ENCODE measurements at places on chromosomes 1 and 21.

GRCh38 chr1:10056599-10056987 lies 23.8 kb downstream of the UBE4B start:
- no peak for DNase-seq

GRCh38 chr1:110463725-110464124 lies 12.8 kb downstream of the PROK1 start:
- no peak for DNase-seq

DNA sequence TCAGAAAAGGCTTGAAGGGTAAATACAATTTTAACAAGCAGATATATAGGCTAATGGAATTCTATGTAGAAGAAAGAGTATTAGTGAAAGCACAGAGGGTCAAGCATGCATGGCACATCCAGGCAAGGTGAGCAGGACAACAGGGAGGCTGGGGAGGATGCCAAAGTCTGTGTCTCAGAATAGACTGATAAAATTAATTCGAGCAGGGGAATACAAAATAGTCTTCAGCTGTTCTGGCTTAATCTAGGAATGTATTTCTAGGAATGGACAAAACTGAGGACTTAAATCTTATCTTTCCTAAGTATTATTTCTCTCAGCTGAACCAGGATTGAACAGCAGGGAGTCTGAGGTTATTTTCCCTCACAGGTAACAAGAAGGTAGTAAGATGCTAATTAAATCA lies 35.2 kb downstream of the NVL start:
- no peak for DNase-seq

DNA sequence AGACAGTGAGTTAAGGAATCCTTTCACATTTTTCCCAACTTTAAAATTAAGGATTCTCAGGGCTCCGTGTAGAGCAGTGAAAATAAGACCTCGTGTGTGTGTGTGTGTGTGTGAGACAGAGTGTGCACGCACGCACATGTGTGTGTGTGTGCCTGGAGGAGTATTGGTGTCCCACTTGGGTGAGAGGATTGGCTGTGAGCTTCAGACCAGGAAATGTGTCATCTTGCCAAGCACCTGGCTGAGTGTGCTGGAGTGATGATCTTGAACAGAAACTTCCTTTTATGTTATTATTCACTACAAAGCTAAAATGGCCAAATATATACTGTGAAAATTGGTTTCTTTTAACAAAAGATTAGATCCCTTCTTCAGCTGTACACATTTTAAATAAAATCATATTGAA lies 35.2 kb upstream of the NTPCR start:
- no peak for DNase-seq

GRCh38 chr1:22132517-22133235 lies 10.2 kb downstream of the WNT4 start:
- no peak for DNase-seq

DNA sequence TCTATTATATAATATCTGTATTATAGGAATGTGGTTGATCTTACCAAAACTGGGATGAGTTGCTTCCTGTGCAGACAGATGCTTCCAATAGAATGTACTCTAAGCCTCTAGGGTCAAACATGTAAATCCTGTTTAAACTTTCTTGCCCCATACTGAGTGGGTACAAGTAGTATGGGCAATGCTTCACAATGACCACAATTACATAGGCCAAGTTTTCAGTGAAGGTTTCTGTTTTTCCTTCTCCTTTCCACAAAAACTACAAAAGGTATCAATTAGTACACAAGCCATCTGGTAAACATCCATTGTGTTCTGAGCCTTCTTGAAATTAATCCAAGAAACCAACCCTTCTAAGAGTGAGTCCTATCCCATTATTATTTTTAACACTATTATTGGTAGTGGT lies 16.8 kb downstream of the OTUD7B start:
- no peak for DNase-seq

DNA sequence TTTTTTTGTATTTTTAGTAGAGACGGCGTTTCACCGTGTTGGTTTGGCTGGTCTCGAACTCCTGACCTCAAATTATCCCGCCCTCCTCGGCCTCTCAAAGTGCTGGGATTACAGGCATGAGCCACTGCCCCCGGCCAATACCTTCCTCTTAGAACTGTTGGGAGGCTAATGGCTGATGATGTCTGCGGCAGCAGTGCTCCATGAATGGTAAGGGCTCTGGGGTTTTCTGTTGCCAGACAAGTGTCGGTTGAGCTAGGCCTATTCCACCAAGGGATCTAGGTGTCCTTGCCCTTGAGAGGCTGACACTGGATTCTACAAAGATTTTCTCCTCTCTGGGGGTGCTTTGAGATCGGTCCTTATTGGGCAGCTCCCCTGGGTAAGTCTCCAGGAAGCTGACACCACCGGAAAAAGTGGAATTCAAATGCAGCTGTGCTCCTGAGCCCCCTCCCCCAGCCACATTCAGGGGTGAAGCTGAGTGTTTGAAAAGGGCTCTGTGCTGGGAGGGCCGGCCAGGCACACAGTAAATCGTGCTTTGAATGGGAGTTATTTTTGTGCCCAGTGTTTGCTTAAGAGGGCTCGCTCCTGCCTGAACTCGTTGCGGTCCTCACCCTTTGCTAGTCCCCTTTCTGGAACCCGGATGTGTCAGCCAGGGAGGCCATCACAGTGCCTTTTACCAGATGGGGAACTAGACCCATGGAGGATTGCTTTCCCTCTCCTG lies 5.2 kb downstream of the SOX13 start:
- no peak for DNase-seq

- no peak for DNase-seq
Observed at GRCh38 chr1:230986976-230987375, 8.1 kb downstream of the ARV1 start.

DNA sequence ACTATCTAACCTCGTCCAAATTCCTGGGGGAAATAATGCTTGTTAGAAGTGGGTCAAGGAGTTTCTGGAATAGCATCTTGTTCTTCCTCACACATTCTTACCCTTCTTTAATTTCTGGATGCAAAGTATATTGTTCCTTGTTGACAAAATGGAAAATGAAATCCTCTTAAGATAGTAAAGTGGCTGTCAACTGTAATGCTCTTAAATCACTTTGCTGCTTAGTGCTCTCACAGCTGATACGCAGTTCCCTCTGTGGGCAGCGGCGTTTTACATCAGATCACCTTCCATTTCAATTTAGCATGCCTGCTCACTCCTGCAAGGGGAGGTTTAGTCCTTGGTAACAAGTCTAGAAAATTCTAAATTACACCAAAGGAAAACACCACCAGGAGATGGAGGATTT lies 113.1 kb downstream of the DNM3 start:
- DNase-seq: no peak

GRCh38 chr1:71792264-71792663 lies 490.1 kb downstream of the NEGR1 start:
- DNase-seq: no peak

- DNase-seq: no peak
Observed at GRCh38 chr1:226128487-226129075, 58.0 kb downstream of the ACBD3 start.

DNA sequence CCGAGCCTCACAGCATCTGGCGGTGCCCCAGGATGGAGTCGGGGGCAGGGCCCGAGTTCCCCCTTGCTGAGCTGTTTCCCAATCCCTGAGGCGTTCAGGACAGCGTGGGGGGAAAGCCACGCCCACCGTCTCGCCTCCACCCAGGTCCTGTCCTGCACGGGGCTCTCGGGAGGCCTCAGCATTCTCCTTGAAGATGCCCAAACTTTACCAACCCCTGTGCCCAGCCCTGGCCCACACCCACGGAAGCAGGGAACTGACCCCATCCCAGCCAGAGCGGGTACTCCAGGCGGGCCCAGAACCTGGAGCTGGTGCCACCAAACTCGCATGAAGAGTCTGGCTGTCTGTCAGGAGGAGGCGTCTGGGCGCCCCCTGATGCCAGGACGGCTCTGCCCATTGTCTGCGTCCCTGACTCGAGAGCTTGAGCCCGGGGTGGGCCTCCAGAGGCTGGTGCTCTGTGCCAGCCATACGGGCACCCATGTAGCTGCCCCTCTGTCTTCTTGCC lies 35.3 kb upstream of the POFUT2 start:
- DNase-seq: no peak

- DNase-seq: no peak
Observed at GRCh38 chr1:230957580-230957989, 21.1 kb downstream of the TTC13 start.

GRCh38 chr1:99749504-99750347 lies 16.7 kb downstream of the FRRS1 start:
- DNase-seq: no peak

DNA sequence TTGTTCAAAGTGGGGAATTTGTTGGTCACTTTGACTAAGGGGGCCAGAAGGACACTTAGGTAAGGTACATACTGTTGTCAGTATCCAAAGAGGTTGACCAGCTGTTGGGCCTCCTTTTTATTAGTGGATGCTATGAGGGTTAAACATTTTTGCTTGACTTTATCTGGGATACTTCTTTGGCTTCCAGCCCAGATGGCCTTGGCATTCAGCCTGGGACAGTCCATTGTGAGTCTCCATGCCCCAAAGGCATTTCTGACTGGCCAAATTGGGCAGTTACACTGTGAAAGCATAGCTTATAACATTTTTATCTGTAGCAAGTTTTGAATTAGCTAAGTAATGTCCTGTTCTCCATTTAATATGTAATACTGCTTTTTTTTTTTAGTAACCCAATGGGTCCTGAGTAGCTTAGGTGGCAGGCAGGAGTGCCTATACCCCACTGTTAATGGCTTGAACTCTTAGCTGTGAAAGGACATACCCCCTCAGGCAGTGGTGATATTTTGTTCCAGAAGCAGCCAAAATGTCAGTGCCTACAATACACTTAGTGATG lies 35.4 kb upstream of the CD1D start:
- DNase-seq: no peak

- peak; percentile 56 for DNase-seq
Observed at GRCh38 chr1:231091831-231092301, 51.8 kb upstream of the FAM89A start.

DNA sequence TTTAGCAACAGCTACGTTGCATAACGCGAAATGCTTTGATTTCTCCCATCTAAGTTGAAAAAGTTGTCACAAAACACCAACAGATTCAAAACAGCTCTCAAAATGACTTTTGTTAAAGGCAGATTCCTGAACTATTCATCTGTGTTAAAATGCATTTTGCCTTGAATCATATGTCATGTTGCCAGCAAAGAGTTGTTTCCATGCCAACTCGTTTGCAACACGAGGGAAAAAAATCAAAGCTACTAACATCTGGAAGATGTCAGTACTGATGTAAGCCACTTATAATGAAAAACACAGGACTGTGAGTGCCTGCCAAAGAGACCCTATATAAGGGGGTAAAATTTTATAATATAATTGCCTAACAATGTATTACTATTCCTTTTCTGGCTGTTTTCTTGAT lies 182.7 kb upstream of the PTBP2 start:
- DNase-seq: no peak

DNA sequence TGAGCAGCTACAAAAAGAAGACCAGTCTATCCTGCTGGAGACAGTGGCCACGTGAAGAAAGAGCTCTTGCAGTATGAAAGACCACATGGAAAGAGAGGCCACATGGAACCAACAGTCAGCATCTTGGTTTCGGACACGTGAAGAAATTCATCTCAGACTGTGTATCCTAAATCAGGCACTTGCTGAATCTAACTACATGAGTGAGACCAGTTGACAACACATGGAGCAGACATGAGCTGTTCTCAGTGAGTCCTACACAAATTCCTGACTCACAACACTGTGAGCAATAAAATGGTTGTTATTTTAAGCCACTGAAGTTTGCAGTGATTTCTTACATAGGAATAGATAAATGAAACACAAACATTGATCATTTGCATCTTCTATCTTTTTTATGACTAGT lies 2.4 kb upstream of the TAF1A start:
- no peak for DNase-seq

- DNase-seq: no peak
Observed at GRCh38 chr1:71638081-71638766, 557.4 kb upstream of the ZRANB2 start.

- no peak for DNase-seq
Observed at GRCh38 chr1:240151136-240151735, 59.6 kb downstream of the FMN2 start.

DNA sequence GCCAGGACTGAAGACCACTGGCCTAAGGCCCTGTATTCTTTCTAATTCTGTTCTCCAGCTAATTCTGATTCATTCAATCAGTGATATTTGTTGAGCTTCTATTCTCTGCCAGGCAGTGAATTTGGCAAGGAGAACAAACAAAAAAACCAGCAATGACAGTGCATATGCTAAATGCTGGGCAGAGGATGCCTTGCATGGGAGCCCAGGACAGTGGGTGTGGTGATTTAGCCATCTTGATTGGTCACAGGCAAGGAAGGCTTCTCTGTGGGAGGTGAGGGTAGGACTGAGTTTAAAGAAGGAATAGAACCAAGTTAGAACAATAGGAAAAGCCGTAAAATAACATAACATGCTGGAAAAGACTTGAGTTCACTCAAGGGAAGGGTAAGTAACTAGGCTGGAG lies 9.2 kb upstream of the CPT2 start:
- DNase-seq: no peak

- no peak for DNase-seq
Observed at GRCh38 chr1:238648751-238649150, 737.6 kb upstream of the CHRM3 start.

- DNase-seq: no peak
Observed at GRCh38 chr21:42038826-42039425, 28.8 kb upstream of the ZBTB21 start.

DNA sequence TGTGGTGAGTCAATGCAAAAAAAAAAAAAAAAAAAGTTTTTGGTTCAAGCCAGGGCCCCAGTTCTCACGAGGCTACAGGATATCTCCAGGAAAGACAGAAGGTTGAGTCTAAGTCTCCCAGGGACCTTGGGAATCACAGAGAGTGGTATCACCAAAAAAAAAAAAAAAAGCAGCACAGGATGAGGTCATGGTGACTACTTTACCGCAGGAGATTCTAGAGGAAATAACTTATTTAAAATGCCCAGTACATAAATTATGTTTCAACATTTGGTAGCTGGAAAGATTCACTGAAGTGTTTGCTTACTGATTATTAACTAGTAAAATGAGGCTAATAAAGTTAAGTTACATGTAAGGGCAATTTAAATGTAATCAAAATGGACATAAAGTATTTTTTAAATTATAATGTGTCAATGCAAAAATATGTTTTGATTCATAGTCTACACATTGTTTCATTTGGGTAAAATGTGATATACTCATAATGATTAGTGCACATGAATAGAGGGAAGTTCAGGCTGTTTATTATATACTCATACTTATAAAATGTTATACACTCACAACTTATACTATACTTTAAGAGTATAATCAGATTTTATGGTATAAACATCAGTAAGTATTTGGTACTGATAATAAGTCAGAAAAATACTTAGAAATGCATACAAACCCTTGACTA lies 84.1 kb downstream of the PLPPR5 start:
- DNase-seq: no peak

DNA sequence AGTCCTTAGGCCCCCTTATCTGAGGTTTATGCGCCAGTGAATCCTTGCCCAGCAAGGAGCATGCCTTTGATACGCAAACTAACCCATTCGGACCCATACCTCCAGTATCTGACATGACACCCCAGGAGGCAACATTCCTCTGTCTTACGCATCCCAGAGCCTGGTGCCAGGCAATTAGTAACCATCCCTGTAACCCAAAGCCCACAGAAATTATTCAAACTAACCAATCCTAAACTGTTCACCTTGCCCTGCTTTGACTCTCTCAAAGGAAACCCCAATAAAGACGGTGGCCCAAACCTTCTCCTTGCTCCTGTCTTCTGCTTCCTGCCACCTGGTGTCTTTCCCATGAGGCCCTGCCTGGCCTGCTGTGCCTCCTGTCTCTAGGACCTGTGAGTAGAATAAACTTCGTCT lies 36.4 kb downstream of the ZNF496 start:
- DNase-seq: no peak
